ENCODE measurements at places on chromosomes 3 and 15.

DNA sequence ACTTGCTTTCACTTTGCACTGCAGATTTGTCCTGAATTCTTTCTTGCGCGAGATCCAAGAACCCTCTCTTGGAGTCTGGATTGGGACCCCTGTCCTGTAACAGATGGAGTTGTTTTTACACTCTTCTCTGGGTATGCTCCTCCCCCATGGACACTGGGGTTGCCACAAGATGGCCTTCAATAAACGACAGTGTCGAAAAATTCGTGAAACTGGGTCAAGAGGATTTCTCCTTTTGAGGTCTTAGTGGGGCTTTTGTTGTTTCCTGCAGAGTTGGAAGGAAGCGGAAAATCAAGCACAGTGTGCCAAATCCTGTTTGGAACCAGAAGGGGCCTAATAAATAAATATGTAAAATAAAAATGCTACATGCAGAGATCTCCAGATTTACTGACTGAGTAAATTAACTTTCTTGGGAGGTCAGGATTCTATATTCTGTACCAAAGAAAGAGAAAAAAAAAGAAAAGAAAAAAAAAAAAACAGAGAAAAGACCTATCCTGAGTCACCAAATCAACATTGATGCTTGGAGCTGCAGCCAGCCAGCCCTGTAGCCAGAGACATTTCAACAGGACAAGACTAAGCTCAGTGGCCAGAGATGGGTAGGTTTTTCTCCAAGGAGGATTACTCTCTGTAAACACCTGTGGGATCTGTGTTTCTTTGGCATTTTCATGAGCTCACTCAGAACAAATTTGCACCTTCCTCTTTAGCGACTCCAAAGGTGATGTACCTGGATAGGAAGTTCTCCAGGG lies 24.8 kb downstream of the CCDC80 start:
- DNase-seq = no peak

DNA sequence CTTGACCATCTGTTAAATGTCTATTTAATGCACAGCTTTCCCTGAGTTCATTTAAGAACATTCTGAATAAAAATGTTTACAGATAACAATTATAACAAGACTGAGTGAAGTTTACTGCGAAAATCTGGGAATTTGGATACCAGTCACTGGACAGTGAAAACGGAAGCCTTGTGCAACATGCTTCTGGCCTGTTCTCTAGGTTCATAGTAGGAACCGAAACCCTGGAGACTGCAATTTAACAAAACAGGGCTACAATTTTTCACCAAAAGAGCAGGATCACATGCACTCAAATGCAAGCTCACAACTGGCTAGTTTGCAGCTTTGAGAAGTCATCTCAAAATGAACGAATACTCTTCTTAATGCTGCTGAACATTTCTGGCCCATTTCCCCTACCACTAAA lies 435.9 kb downstream of the NR2F2 start:
- DNase-seq = no peak

DNA sequence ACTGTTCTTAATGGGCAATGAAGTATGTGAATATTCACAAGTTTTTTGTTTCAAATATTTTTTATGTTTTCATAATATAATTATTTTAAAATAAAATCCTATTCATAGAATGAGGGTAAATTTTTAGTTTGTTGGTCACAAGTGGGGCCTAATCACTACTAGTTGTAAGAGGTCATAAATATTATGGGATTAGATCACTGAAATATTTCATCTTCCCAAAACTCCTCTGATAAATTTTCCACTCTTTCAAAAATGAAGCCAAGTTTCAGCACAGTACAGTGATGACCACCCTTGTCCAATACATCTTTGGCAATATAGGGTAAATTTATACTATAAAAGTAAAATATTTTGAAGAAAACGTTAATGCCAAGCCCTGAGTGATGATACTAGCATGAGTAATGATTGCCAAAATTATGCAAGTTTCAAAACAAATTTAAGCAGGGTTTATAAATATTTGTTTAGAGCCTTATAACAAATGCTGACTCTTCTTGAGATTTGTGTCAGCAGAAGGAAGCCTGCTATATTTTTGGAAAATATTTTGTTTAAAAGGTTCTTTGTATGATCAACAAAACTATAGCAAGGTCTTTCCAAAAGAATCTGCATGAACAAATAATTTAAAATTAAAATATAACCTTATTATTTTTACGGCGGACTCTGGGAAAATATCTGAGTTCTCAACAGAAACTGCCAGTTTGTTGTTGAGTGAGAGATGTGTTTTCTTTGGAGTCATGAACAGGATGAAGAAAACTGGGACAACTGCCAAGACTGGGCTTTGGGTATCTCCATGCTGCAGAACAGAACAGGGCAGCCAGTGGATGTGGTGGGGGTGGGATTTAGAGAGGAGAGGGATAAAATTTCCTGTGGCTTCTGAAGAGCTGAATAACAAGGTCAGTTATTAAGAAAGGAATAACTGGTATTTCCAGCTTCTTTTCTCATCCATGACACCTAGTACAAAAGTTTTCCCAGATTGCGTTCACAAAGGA lies 17.9 kb upstream of the TM4SF1 start:
- DNase-seq = no peak

- no peak for DNase-seq
Observed at GRCh38 chr3:49775538-49775937, 10.8 kb downstream of the IP6K1 start.

- DNase-seq = no peak
Observed at GRCh38 chr3:124552224-124552623, 178.0 kb upstream of the UMPS start.

DNA sequence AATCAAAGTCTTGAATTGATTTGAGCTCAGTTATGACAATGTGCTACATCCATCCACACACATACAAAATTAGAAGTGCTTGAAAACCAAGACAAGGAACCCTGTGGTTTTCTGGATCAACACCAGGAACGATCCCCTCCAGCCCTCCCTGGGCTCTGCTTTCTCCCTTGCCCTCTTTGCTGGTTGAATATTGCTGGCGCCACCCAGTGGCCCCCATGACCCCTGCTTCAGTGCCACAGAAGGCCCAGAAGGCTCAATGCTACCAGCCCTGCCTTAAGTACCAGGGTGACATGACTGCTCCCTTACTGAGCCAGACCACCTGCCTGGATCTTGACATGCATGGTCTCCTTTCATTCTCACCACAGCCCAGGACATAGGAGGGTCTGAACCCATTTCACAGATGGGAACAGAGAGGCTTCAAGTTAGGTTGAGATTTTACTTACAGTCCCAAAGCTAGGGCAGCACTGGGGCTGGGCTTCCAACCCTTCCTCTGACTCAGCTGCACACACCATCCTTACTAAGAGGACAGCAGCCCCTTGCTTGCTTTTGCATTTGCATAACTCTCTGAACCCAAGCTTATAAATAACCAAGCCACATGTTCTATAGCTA lies 15.0 kb downstream of the IL12A start:
- DNase-seq = peak; percentile 57

- DNase-seq = no peak
Observed at GRCh38 chr15:89490081-89490813, 6.1 kb downstream of the RHCG start.

DNA sequence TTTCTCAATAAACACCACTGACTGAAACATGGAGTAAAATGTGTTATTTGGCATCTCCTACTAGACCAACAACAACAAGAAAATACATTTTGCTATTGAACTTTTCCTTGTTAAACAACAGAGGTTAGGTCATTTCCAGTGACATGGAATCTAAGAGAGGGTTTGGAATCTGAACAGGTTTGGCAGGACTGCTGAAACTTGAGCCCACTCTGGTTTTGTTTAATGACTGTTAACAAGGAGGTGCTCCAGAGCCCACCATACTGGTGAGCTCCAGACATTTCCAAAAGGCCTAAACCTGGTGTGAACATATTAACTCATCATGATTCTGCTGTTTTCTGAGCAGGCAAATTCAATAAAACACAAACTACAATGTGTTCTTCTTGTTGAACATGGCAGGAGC lies 330.7 kb upstream of the TRIM42 start:
- DNase-seq = no peak

DNA sequence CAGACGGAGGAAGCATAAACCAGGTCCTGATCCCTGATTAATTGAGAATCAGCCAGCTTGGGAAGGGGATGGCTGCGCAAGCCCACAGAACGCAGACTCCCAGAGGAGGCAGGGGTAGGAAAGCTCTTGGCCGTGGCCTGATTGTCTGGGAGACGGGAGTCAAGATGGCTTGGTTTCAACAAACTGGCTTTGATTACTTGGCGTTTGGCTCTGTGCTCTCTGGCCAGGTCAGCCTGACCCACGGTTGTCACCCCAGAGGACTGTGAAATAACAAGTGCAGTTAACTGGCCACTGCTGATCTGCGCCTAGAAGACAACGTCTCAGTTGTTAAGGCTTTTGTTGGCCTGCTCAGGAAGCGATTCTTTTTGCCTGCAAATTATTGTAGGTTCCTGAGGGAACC lies 387.0 kb upstream of the PROK2 start:
- DNase-seq = no peak

- DNase-seq = no peak
Observed at GRCh38 chr3:189962466-189962865, 158.2 kb downstream of the P3H2 start.

GRCh38 chr3:126663257-126663656 lies 8.3 kb upstream of the TXNRD3 start:
- DNase-seq = no peak

DNA sequence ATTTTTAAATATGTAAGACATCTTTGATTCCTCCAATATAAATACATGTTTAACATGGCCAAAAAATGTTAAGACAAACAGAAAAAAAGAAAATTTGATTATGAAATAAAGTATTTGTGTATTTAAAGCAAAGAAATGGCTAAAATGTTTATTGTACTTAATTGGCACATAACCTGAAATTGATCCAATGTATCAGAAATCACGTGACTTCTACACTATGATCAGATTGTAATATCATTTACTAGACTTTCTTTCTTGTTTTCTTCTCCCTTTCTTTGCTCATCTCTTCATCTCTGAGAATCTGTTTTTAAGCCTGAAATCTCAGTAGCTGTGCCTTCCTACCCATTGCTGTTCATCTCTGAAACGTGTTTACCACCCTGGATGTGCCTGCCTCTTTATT lies 420.3 kb downstream of the RSL24D1 start:
- no peak for DNase-seq

DNA sequence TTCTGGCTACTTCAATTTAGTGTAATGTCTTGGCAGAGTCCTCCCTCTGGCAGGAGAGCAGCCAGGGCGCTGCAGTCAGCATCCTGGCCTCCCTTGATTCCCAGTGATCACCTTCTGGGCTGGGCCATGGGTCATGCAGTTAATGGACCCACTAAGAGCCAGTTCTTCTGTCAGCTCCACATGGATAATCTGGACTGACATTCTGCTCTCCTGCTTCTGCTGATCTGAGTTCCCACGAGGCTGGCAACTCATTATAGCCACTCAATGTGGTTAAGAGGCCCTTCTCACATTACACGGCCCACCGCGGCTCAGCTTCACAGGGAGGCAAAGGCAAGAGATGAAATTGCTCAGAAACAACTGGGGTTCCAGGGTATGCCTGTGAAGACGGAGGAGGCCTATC lies 94.0 kb downstream of the WDR76 start:
- DNase-seq = no peak

- no peak for DNase-seq
Observed at GRCh38 chr15:81043281-81043934, 42.7 kb downstream of the TLNRD1 start.

DNA sequence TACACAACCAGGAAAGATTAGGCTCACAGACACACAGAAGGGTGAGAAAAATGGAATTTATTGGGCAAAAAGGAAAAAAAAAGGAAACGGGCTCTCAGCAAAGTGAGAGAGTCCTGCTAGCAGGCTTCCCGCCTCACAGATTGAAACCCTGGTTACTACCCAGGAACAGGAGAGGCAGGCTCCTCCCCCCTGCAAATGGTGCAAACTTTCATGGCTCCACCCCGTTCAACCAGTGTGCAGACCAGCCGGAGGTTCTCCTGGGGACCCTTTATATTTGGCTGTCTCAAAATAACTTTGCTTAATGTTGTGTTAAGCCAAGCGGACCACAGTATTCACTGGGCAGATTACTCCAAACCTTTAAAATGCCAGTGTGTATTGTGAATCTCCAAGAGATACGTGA lies 40.3 kb downstream of the IL1RAP start:
- DNase-seq = no peak

- no peak for DNase-seq
Observed at GRCh38 chr3:71890356-71890931, 105.5 kb upstream of the PROK2 start.

DNA sequence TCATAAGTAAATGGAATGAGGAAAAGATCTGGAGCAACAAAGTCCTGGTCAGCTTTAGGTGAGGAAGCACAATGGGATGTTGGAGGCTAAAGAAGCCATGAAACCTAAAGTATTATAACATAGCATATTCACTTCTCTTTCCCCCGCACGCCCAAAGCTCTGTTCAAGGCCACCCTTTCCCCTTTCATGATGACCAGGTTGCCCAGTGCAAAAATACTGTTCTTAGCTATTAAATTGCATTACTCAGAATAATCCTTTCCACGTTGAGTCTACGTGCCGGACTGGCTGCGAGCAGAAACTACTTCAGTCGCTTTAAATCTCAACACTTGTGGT lies 589 bp upstream of the MAPKBP1 start:
- DNase-seq = no peak

DNA sequence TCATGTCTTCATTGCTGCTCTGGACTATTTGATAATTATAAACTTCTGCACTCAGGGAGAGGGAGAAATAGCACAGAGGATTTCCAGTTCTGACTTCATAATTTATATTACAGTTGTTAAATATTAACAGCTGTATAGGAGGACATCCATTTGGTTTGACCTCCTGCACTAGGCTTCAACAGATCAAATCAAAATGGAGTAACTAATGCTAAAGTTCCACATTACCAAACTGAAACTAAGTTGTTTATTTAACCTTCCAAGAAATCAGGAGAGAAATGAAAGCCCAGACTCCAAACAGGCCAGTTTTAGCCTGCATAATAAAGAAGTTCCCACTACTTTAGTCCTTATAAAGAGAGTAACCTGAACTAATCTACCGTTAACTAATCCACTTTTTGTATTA lies 4.6 kb downstream of the PLSCR2 start:
- DNase-seq = no peak

DNA sequence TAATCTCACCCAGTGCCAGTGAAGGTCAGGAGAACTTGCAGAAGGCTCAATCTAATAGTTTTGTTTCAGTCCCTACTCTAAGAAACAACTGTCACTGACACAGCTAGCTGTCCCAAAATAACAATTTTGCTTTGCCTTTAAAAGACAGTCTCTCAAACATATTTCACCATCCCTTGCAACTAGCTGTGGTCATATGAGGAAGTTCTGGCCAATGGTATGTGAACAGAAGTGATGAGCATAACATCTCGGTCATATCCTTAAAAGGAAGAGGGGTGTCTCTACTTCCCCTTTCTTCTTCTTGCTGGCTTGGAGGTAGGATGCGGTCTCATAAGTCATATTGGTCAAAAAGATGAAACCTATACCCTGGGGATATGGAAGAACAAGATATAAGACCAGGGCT lies 198.1 kb downstream of the NEK10 start:
- DNase-seq = no peak

DNA sequence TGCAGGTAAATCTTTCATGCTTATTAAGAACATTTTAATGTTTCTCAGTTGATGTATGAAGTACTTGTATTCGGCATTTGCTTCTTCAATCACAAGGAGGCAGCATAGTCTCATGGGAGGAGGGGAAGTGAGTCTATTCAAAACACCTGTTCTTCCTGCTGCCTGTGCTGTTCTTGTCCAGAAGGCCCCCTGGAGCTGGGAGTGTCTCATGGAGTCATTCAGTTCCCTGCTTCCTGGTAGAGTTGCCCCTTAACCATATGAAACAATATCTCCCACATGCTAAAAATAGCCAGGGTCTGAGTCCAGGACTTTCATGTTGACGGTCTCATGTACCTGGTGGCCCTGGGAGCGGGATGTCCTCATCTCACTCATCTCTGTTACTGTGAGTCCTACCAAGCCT lies 15.5 kb upstream of the PPP1R2 start:
- no peak for DNase-seq
